CD4-positive, alpha-beta T cell treated with Interleukin-12 subunit alpha and Interleukin-12 subunit beta, for 1 hour (primary cell): ENCODE measurements at places on chromosomes 4 and X.

DNA sequence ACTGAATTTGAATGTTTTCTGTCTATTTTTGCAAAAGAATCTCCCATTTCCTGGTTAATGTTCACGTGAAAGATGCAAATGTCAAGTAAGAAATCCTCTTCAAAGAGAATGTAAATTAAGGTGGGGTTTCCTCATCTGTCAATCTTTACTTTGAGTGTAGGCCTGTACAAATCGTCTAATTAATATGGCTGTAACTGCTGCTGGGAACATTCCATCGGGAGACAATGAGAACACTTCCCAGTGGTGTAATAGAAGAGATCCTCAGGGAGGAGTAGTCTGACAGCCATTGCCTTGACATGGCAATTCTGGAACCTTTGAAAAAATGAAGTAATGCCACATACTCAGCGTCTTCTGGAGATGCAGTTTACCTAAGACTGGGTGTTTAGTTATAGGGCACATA, 3.7 kb downstream of the EREG start:
- DNase-seq: no peak

GRCh38 chrX:49754233-49754857, 58.6 kb upstream of the PAGE1 start:
- peak; percentile 54 for DNase-seq

GRCh38 chr4:164876700-164877324, at the start of gene APELA:
TSS of gene APELA (plus strand) at chr4:164877178. CDS start at chr4:164877332, 154 bp downstream.
- DNase-seq: no peak

DNA sequence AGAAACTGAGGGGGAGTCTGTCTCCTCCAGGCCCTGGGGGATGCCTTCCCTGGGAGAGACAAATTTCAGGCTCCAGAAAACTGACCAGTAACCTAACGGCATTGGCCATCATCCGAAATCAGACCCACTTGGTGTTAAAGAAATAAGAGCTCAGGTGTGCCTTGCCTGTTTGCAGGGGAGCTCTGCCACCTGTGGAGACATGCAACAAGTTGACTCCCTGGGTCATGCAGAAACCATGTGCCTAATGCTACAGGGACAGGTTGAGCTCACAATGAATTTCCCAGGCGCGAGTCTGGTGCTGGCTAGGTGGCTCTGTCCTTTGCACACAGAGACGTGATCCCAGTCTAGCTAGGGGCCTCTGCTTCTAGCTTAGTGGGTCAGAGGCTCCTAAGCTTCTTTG, 95.8 kb upstream of the KIT start:
- no peak for DNase-seq

DNA sequence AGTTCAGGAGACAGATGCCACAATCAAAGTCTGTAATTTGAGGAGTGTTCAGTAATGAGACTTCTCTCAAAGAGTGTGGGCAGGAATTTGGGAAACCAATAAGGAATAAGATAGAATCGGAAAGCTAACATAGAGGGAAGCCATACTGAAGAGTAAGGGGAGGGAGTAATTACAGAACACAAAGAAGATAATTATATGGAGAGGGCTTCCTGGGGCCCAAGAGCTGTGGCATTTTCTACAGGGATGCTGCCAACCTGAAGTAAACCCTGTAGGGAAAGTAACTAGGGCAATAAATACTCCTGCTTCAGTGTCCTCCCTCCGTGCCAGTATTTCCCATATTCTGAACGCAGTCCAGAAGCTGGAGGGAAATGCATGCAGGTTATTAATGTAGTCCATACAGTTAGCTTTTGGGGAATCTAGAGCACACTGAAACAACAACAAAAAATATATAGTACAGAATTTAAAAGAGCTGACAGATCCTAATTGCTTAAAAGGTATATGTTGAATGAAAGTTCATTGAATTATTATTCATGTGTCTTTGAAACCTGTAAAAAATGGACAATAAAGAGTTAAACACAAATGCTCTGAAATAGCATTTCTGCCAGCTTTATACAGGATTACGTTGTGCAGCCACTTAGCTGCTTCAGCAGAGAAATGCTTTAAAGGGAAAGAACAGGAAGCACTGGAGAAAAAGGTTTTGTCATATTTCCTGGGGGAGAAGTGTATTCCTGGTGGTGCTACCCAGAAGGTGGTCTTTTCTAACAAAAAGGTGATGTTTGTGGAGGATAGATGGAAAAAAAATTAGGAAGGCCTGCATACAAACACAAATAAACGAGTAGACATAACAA, 48.0 kb downstream of the CXXC4 start:
- no peak for DNase-seq

GRCh38 chr4:24642981-24643547, 58.7 kb upstream of the DHX15 start:
- no peak for DNase-seq

DNA sequence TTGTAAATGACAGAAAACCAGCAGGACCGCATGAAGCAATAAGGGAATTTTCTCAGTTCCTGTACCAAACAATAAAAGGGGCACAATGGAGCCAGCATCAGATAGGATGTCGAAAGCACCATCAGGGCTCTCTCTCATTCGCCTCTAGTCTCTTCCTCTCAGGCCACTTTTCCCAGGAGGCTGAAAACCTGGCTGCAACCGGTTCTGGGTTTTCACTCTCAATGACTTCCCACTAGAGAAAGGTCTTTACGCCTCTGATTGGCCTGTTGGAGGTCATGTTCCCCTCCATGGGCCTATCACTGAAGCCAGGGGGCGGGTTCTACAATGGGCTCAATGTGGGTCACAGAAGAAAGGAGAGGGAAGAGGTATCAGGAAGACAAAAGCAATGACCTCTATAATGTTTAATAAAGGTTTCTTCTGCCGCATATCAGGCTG, 29.3 kb downstream of the ZNF827 start:
- no peak for DNase-seq

GRCh38 chrX:137164329-137164728, 130.5 kb upstream of the GPR101 start:
- DNase-seq: no peak

DNA sequence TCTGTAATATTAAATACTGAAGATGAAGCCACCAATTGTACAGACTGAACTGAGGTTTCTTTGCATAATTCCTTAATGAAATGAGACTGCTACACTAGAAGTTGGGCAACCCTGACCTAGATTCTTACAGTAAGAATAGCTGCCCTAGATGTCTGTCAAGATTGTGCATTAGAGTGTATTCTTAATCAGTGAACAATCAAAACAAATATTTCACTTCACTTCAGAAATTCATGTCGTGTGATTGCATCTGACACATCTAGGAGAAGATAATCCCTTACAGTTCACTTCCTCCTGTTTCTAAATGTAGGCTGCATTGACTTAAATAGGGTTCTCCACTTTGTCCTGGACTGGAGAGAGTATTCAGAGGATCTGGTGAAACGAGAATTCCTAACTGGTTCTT, 283.1 kb downstream of the HNRNPD start:
- DNase-seq: no peak

DNA sequence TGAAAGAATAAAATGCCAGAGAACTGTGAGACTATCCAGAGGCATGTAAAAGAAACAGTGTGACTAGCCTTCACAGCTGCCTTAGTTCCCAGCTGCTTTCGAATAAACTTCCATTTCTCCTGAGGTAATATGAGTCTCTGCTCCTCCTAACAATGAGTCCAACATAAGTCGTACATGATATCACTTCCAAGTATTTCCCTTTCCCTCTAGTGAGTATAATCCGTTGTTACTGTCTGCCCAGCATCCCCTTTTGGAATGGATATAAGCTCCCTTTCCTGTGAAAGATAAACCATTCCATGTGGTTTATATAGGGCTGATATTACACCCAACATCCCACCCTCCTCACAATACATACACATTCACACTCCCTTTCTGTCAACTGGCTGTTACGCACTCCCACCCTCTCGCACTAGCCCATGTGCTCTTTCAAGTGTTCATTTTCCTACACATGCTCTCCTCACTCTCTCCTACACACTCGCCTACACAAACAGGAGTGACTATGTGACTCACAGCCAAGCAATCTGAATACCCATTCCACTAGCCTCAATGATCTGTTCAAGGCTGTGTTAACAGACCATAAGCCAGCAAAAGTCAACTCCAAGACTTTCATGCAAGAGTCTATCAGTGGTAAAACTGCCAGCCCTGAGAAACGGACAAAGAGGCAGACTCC, 5.0 kb downstream of the NAF1 start:
- no peak for DNase-seq

GRCh38 chr4:21778702-21779101, 169.9 kb downstream of the KCNIP4 start:
- DNase-seq: no peak

GRCh38 chrX:85309717-85310116, 65.9 kb downstream of the ZNF711 start:
- no peak for DNase-seq

DNA sequence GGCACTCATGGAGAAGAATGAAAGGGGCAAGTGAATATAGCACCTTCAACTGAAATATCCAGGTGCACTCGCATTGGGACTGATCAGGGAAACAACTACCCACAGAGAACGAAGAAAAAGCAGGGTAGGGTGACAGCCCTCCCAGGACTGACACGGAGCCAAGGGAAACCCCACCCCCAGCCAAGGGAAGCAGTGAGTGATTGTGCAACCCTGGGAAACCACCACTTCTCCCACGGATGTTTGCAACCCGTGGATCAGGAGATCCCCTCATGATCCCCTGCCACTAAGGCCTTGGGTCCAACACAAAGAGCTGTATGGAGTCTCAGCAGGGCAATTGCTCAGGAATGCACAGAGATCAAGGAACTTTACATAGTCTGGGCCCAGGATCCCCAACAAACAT, 158.5 kb upstream of the HCCS start:
- no peak for DNase-seq

GRCh38 chr4:164613792-164614191, 140.1 kb upstream of the SMIM31 start:
- no peak for DNase-seq

GRCh38 chr4:152398060-152398459, 137.8 kb downstream of the FBXW7 start:
- DNase-seq: no peak

- no peak for DNase-seq
Observed at GRCh38 chr4:123198706-123199105, 197.9 kb upstream of the SPRY1 start.

DNA sequence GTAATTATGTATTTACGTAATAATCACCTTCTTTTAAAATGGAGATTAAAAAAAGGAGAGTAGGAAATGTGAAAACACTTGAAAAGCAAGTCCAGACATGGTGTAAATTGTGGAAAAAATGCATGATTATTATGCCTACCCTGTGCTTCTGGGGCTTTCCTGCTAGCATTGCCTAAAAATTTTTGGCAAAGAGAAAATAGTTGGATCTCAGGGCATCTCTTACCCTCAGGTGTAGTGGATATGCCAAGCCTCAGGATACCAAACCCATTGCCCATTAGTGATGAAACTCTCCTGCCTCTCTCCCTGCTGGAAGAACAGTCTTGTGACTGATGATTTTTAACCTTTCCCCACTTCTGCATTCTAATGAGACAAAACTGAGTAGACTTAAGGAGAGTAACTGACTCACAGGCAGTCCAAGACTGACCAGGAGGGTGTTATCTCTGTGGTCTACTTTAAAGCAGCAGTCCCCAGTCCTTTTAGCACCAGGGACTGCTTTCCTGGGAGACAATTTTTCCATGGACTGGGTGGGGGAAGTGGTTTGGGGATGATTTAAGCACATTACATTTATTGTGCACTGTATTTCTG, 174.6 kb downstream of the ZNF330 start:
- DNase-seq: no peak

DNA sequence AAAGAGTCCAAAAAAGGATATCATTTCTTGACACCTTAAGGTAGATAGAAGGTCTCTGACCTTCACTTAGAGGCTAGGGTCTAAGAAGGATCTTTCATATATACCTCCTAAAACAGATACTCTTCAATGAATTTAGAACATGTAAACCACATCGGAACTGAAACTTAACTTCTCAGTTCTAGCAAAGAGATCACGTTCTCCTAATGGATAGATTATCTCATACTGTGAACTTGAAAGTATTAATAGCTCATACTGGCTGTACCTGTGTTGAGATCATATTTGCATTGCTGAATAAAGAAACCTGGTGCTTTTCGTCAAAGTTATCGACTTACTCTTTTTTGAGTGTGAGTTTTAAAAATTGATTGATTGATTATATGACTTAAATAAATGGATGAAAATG, 353.8 kb downstream of the EPHA5 start:
- DNase-seq: no peak

- peak; percentile 98 for DNase-seq
Observed at GRCh38 chr4:189940178-189941004, at the start of gene FRG1. TSS of gene FRG1 (plus strand) at chr4:189940872. CDS start at chr4:189941010, 138 bp downstream.
